ENCODE measurements at places on chromosomes 3 and 15. TPM values are rescaled to one million over a fixed set of nuclear protein-coding genes. Genes with fewer than 3 reads are reported as not detected.

DNA sequence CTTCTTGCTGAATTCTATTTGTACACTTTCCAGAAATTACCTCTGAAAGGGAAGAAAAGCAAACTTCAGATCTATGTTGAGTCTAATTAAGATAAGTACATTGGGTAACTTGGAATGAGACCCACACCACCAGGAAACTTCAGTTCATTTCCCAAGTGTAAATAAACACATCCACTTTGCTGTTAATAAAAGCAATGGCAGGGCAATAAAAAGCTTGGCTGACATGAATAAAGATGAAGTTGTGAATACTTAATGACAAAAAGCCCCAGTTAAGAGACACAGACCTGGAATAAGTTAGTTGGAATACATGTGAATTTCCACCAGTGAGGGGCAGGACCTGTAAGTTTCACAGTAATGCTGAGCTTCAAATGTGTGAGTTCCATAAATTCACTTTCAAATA is 83.3 kb downstream of the MEX3B start:
- H3K4me3 ChIP-seq: no peak overlapping the region
- no peaks in the 10 kb centered on the region for H3K27me3 ChIP-seq
- no peak for DNase-seq
- H3K27ac ChIP-seq: no peak overlapping the region

Gene P4HTM
- 39.1 TPM for total RNA-seq

- H3K36me3 ChIP-seq: no peaks in the 10 kb centered on the region
- peaks cover 10% of the 10 kb centered on the region for H3K4me1 ChIP-seq
- DNase-seq: no peak
- H3K27me3 ChIP-seq: no peaks in the 10 kb centered on the region
- H3K27ac ChIP-seq: no peak overlapping the region
These were observed 4.9 kb upstream of the SLC6A6 start for GRCh38 chr3:14397531-14397930.

- DNase-seq: no peak
- H3K4me1 ChIP-seq: no peaks in the 10 kb centered on the region
- H3K27me3 ChIP-seq: no peaks in the 10 kb centered on the region
- no peaks in the 10 kb centered on the region for H3K36me3 ChIP-seq
These were observed 295.3 kb upstream of the UBE2E2 start for GRCh38 chr3:22907796-22908195.

Gene PPM1L
- total RNA-seq: 2.6 TPM

- H3K4me3 ChIP-seq: no peak overlapping the region
- H3K4me1 ChIP-seq: peaks cover 10% of the 10 kb centered on the region
- no peak for DNase-seq
- H3K36me3 ChIP-seq: no peaks in the 10 kb centered on the region
These were observed 6.6 kb upstream of the SUCNR1 start for GRCh38 chr3:151866711-151867410.

DNA sequence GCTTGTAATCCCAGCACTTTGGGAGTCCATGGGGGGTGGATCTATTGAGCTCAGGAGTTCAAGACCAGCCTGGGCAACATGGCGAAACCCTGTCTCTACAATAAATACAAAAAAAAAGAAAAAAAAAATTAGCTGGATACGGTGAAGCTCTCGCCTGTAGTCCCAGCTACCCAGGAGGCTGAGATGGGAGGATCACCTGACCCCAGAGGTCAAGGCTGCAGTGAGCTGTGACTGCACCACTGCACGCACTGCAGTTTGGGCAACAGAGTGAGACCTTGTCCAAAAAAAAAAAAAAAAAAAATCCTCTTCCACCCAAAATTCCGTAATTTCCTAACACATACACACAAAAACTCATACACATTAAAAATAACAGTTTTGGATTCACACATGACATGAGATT is 2.2 kb downstream of the ANO10 start:
- no peak overlapping the region for H3K4me3 ChIP-seq
- peaks cover 10% of the 10 kb centered on the region for H3K4me1 ChIP-seq
- no peak for DNase-seq
- peaks cover 24% of the 10 kb centered on the region for H3K27me3 ChIP-seq

Gene TRIM42
- total RNA-seq: not detected

Gene GLDN
- 0.62 TPM for total RNA-seq

DNA sequence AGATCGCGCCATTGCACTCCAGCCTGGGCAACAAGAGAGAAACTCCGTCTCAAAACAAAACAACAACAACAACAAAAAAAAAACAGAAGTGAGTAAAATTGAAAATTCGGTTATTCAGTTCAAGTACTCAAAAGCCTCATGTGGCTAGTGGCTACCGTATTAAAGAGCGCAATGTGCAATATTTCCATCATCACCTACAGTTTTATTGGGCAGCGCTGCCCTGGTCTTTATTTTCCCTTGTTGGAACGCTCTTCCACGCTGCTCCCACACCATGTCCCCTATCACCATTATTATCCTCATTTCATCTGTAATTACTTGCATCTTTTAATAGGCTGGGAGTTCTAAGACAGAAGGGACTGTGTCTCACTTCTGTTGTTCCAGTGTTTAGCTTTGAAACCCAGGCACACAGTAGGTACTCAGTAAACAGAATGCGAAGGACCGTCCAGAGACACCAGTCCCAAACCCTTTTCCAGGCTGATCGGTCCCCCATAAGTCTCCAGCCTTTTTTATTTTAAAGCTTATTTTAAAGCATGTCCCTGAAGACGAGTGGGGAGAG is 423 bp upstream of the HACD3 start:
- H3K27me3 ChIP-seq: no peaks in the 10 kb centered on the region
- H3K4me3 ChIP-seq: peak overlapping the region; percentile 87
- peak overlapping the region; percentile 21 for H3K27ac ChIP-seq
- peaks cover 28% of the 10 kb centered on the region for H3K4me1 ChIP-seq

Gene CYP1A1
- total RNA-seq: 0.48 TPM

DNA sequence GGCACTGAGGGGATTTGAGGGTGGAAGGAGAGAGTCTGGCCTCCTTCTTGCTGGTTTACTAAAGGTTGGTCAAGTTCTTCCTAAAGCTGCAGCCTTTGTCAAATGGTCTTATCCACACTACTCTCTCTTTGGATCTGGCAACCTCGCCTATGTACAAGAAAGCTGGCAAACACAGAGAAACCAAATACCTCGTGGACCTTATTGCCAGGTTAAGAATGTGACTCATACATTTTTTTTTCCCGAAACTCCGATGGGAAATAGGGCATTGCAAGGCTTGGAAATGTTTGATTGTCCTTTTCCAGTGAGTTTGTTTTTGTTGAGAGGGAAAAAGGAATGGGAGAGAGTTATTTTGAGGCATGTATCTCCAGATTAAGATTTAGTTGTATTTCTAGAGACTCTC is 13.9 kb downstream of the EOMES start:
- H3K4me1 ChIP-seq: peaks cover 23% of the 10 kb centered on the region
- no peaks in the 10 kb centered on the region for H3K36me3 ChIP-seq
- no peak for DNase-seq
- H3K27ac ChIP-seq: no peak overlapping the region

DNA sequence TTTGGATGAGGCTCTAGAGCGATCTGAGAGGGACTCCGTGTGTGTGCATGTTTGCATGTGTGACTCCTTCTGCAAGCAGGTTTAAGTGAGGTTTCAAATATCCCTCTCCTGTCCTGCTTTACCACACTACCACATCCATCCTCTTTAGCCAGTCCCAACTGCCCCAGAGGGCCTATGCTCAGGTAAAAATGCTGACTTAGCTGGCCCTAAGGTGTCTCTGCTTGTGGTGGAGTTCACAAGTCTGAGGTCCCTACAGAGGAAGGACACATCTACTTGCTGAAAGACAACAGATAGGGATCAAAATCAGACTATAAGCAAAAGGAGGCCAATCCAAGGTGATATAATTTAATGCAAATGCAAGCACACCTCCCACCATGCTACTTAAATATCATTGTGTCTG is 87.2 kb downstream of the B3GNT5 start:
- peaks cover 7% of the 10 kb centered on the region for H3K36me3 ChIP-seq
- peaks cover 3% of the 10 kb centered on the region for H3K27me3 ChIP-seq
- H3K4me1 ChIP-seq: peaks cover 8% of the 10 kb centered on the region

DNA sequence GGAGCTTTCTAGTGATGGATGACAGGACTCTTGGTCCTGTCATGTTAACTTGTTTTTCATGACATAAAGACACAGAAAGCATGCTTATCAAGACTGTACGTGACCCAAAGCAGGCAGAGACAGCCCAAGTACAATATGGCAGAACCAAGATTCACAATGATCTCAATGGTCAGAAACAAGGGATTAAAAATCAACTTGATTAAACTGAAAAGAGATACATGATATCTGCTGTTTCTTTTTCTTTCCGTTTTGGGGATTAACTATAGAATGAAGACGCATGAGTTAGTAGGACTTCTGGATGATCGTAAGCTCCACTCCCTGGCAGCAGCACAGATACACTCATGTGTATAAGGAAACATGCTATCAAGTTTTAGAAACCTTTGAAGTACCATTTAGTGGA is 98.4 kb upstream of the MYZAP start:
- no peak overlapping the region for H3K27ac ChIP-seq
- peaks cover 2% of the 10 kb centered on the region for H3K4me1 ChIP-seq
- H3K4me3 ChIP-seq: no peak overlapping the region
- H3K36me3 ChIP-seq: no peaks in the 10 kb centered on the region
- peaks cover 17% of the 10 kb centered on the region for H3K27me3 ChIP-seq

DNA sequence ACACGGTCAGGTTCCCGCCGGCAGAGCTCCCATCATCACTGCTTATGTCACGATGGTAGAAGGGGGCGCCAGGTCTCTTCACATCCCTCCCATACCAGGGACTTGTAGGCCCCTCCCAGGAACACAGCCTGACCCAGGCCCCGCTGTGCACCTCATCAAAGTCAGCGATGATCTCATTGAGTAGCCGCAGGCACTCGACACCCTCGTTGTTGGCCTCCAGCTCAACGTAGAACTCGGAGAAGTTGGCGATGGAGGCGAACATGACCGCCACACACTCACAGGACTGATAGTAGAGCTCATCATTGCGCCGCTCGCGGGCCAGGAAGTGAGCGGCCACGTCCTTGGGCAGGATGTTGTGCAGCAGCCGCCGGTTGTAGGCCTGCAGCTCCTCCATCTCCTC is 89.2 kb downstream of the SEC22A start:
- peaks cover 3% of the 10 kb centered on the region for H3K27me3 ChIP-seq
- no peaks in the 10 kb centered on the region for H3K4me1 ChIP-seq
- no peak overlapping the region for H3K27ac ChIP-seq
- no peak overlapping the region for H3K4me3 ChIP-seq

DNA sequence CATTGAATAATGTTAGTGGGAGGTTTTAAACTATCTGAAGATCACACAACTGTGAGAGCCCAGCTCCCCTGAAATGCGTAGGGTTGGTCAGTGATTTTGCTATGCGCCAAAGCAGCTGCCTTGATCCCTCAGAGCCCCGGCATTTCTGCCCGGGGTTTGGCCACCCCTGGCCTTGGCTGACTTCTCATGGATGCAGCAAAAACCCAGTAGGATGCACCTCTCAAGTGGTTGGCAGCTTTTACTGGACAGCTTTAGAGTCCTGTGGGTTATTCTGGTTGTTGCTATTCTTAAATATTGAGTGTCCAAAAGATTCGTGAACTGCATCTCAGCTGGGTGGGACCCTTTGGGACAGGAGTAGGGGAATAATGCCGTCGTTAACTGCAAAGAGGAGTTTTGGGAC is 291.7 kb upstream of the CTDSPL start:
- H3K36me3 ChIP-seq: no peaks in the 10 kb centered on the region
- H3K27me3 ChIP-seq: no peaks in the 10 kb centered on the region
- H3K27ac ChIP-seq: no peak overlapping the region
- H3K4me1 ChIP-seq: no peaks in the 10 kb centered on the region

- H3K27me3 ChIP-seq: no peaks in the 10 kb centered on the region
- H3K27ac ChIP-seq: peak within 1 kb of the TSS; percentile 91
- peak within 1 kb of the TSS; percentile 83 for H3K4me3 ChIP-seq
- peaks cover 30% of the 10 kb centered on the region for H3K36me3 ChIP-seq
- peaks cover 17% of the 10 kb centered on the region for H3K4me1 ChIP-seq
These were observed at the start of gene EEFSEC for GRCh38 chr3:128153156-128154041. Gene EEFSEC, plus strand, starts transcription at chr3:128153481. Its CDS starts 27 bp downstream, at chr3:128153508.

DNA sequence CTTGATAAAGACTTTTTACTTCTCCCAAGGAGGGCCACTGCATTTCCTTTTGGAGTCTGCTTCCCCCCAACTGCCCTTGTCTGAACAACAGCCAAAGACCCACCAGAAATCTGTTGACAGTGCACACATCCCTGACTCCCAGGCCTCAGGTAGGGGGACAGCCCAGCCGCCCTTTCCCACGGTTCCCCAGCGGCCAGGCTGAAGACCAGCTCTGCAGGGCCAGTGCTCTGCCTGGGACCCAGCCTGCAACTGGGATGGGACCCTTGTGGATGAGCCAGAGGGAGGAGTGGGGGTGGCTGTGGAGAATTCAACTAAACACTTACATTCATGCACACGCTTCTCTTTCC is 8.1 kb upstream of the PRR23E start:
- H3K27me3 ChIP-seq: peaks cover 6% of the 10 kb centered on the region
- DNase-seq: no peak
- no peaks in the 10 kb centered on the region for H3K4me1 ChIP-seq
- no peaks in the 10 kb centered on the region for H3K36me3 ChIP-seq
- H3K27ac ChIP-seq: no peak overlapping the region

Gene IGSF10
- total RNA-seq: not detected

DNA sequence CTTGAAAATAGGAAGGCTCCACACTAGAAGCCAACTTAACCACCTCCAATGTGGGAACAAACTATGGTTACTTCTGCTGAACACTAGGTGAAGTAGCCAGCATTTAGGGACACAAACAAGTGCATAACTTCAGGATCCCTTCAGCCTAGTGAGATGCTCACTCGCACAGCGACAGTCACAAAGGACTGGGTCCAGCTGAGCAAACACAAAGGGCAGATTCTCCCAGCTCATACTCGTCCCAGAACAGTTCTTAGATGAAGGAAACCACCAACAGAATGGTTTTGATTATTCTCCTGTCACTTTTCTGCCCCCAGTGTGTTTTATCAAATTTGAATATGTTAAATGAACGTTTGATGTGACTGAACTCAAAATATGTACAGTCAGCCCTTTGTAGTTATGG is 201.6 kb downstream of the KCNAB1 start:
- peaks cover 1% of the 10 kb centered on the region for H3K27me3 ChIP-seq
- no peaks in the 10 kb centered on the region for H3K36me3 ChIP-seq
- DNase-seq: no peak
- H3K4me3 ChIP-seq: no peak overlapping the region
- no peaks in the 10 kb centered on the region for H3K4me1 ChIP-seq
- H3K27ac ChIP-seq: no peak overlapping the region

Gene BRPF1
- total RNA-seq: 35.8 TPM

DNA sequence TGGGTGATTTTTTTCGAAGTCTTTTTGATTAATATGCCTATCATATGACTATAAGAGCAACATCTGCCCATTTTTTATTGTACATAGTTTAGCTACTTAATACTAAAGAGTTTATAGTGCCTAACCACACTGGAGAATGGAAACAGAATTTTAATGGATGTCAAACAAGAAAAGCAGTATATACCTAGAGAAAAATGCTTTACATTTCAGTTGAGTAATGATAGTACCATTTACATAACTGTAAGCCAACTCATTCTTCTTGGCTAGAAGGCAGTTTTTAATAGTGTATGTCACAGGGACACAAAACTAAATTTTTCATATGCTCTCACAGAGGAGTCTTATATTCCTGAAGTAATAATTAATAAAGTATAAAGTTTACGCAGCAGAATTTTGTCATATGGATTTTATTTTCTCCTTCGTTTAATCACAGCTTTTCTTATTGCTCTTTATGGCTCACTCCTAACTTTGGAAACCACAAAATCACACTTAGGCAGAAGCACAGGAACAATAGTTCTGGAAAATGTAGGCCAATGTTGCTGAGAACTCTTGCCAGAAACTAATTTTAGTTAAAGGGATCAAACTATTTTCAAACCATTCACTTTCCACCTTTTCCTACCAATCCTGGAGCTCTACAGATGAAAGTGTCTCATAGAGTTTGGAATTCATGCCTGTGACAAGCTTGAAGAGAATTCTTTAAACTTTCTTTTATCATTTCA is 243.6 kb downstream of the ZIC1 start:
- H3K27ac ChIP-seq: no peak overlapping the region
- no peaks in the 10 kb centered on the region for H3K4me1 ChIP-seq
- H3K36me3 ChIP-seq: no peaks in the 10 kb centered on the region
- no peak overlapping the region for H3K4me3 ChIP-seq
